ENCODE measurements at places on chromosomes 5 and 9. TPM values are rescaled to one million over a fixed set of nuclear protein-coding genes. Genes with fewer than 3 reads are reported as not detected.
A peak's percentile ranks its signal among the peaks of the same experiment; 100 is the strongest.

The CNTNAP3B gene
- total RNA-seq: 10.6 TPM

The SPEF2 gene
- 10.9 TPM for total RNA-seq

The PHYHD1 gene
- not detected for total RNA-seq

The SLC34A1 gene
- 1.5 TPM for total RNA-seq

The ORM2 gene
- total RNA-seq: not detected

The SEPTIN8 gene
- total RNA-seq: 23.7 TPM

The LRRC19 gene
- total RNA-seq: not detected

GRCh38 chr5:146018514-146019375 lies 82.4 kb downstream of the SH3RF2 start:
- no peak for DNase-seq

- DNase-seq: no peak
Observed at GRCh38 chr5:98638111-98638510, 135.4 kb upstream of the RGMB start.

DNA sequence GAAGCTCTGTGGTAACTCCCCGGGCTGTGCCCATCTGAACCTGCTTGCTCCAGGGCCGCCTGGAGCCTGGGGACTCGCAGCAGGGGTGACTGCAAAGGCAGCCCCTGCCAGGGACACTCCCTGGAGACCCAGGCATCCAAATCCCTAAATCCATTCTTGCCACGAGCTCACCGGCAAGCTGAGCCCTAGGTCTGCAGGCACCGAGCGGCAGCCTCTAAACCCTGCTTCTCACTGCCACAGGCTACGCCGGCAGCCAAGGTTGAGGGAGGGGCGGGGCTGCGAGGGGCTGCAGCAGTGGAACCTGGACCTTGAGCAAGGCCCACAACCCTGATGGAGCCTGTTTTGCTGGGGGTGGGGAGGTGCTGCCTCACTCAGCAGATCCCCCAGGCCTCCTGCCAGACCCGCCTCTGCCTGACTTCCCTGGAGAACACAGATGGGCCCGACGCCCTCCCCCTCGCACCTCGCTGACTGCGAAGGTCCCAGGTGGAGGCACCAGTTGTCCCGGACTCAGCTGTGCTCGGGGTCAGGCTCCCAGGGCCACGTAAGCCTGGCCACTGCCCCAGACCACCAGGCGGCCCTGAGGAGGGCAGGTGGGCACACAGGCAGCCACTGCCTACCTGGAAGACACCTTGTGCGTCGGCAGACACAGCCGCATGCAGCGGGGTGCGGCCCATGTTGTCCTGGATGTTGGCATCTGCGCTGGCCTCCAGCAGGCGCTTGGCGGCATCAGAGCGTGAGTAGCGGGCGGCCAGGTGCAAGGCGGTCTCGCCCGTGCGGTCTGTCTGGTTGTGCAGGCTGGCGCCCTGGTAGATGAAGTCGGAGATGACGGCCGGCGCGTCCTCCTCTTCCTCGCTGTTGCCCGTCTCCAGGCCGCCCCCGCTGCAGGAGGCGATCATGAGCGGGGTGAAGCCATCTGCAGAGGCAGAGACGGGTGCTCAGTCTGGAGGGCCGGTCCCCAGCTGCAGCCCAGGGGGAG lies 17.4 kb upstream of the SEC16A start:
- no peak for DNase-seq

GRCh38 chr5:159971038-159971437 lies 37.9 kb upstream of the TTC1 start:
- peak; percentile 41 for DNase-seq

DNA sequence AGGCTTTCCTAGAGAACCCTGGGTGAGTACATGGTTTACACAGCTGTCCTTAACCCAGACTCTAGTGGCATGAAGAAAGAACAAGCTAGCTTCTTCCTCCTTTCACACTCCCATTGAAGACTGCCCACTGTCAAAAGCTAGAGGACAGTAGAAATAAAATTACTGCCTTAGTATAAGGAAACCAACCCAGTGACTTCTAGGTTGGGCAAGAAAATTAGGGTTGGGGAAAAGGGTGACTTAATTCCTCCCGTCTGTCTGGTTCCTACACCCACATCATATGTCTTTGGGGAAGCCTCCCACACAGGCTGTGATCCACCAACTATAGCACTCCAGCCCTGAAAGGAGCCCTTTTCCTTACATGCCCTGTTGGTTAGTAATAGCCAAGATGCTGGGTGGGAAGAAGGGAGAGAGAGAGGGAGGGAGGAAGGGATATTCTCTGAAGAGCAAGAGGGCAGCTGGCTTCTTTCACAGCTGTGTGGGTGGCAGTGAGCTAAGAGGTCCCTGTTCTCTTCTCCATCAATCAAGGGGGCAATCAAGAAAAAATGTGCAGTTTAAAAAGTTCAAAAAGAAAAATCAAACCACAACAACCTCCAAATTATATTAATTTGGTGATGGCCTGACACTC lies 21.7 kb downstream of the HBEGF start:
- DNase-seq: no peak
